ENCODE measurements at places on chromosomes 3 and 15.
A peak's percentile ranks its signal among the peaks of the same experiment; 100 is the strongest.

DNA sequence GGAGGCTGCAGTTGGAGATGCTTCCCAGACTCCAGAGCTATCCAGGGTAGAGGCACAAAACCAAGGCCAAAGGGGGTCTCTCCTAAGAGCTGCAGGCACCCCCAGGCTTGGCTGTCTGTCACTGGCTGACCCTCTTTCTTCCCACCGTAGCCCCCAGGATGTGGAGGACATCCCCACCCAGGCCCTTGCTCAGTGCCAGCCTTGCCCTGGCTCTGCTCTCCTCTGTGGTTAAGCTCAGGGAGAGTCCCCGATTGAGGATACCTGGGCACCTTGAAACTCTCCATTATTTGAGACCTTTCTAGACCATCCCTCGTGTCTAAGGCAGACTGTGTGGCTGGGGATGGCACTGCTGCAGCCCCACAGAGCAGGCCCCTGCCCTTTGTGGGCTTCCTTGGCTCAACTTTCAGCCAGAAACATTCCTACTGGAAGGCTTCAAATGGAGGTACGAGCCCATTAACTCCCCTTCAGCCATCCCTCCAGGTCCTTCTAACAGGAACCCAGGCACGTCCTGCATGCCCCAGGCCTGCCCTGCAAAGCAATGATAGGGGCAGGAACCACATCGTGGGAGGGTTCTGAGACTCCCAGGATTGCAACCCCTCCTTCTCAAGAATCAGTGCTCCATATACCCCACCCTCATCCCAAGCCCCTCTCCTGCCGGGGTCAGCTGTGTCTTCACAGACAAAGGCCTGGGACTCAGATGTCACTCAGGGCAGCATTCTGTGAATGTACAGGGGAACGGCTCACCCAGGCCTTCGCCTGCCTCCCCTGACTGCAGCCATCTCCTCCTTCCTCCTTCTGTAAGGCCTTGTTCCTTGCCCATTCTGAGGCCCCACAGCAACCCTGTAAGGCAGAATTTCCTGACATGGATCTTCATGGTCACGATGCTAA, 102.9 kb upstream of the ABHD17C start:
- DNase-seq = no peak

- no peak for DNase-seq
Measured at GRCh38 chr15:35618260-35619188, 72.6 kb upstream of the DPH6 start.

DNA sequence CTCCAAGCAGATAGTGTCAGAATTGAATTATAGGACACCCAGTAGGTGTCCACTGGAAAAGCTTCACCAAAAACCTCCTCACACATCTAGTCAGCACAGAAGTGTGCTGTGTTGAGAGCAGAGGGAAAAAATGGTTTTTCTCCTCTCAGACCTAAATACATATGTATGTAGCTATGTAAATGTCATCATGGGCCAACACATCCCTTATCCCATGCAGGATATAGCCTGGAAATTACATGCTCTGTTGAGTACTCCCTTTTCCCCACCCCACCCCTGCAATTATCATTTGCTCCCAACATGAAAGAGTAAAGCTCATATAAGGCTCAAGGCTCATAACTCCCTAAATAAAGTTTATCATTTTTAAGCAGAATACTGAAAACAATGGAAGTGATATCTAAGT, 35.7 kb downstream of the DLG1 start:
- no peak for DNase-seq

GRCh38 chr15:33395321-33395720, 84.6 kb downstream of the RYR3 start:
- no peak for DNase-seq

DNA sequence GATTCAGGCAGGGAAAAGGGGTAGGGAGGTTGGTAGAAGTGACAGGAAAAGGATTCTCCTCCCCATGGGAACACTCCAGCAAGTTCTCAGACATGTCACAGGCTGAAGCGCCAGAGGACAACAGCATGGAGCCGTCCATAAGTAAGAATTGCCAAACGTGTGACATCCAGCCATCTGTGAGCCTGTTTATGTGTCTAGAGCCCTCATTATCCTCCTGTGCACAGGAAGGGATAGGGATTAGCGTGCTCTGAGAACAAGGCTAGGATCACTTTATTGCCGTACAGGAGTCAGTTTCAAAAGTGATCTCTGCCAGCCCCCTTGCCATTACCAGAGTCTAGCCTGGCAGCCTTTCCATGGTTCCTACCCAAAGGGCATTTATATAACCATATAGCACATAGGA, 549.5 kb downstream of the NTRK3 start:
- DNase-seq = no peak

DNA sequence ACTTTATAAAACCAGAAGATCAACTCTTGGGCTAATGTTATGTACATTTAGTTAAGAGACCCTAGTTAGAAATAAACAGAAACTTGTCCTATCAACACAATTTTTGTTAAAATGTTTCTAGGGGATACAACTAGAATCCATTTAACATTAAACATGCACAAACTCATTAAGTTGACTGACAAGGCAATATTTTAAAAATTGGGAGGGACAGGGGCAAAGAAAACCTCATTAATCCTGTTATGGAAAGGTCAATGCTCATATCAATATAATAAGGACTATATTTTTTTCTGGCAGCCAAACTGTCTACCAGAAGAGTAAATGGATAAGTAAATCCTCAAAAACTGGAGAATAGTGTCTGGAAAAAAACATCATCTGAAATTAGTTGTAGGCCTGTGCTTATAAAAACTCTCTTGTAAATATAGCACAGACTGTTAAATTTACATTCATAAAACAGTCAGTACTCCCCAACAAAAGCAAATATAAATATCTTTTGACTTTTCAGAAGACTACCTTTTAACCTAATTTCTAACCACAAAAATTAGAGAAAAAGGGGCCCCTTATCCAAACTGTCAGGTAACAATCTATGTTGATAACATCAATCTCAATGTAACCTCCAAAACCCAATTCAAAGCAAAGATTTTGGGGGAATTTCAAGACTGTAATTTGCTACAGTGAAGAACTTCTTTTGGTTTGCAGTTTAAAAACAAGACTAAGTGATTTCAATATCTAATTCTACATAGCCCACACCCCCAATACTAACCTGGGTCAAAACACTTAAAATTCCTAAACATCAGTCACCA, 4.2 kb downstream of the TRA2B start:
- DNase-seq = no peak

DNA sequence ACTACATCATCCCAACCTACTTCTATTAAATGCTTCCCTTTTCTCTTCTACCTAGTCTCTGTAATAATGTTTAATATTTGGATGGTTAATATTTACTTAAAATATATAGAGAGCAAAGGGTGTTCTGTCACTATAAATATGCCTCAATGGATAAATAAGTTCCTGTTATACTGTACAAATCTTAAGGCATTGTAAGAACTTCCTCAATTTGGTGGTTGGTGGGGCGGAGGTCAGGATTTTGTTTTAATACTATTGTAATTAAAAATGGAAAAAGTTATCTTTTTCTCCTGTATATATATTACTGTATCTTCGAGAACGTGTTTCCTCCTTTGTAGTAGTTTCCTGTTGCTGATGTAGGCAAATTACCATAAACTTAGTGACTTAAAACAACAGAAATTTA, 41.5 kb downstream of the SPRED1 start:
- DNase-seq = no peak

GRCh38 chr3:57961828-57962447, 46.3 kb upstream of the FLNB start:
- peak; percentile 29 for DNase-seq

GRCh38 chr15:75202251-75203016, 752 bp downstream of the C15orf39 start:
- DNase-seq = peak; percentile 89

GRCh38 chr3:158774965-158775364, 26.9 kb upstream of the MFSD1 start:
- no peak for DNase-seq

- DNase-seq = no peak
Measured at GRCh38 chr3:37136067-37136466, 38.3 kb downstream of the LRRFIP2 start.

DNA sequence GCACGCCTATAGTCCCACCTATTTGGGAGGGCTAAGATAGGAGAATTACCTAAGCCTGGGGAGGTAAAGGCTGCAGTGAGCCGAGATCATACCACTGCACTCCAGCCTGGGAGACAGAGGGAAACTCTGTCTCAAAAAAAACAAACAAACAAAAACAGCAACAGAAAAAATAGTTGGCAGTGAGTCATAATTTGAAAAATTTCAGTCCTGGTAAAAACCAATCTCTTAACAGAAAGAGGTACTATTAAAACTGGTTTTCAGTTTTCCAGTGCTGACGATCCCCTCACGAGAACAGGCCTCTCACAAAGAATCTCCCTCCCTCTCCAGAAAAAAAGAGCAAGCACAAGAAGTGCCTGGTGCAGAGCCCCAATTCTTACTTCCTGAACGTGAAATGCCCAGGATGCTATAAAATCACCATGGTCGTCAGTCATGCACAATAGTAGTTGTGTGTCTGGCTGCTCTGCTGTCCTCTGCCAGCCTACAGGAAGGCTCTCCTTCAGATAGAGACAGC, 22.8 kb upstream of the MAP4 start:
- no peak for DNase-seq

DNA sequence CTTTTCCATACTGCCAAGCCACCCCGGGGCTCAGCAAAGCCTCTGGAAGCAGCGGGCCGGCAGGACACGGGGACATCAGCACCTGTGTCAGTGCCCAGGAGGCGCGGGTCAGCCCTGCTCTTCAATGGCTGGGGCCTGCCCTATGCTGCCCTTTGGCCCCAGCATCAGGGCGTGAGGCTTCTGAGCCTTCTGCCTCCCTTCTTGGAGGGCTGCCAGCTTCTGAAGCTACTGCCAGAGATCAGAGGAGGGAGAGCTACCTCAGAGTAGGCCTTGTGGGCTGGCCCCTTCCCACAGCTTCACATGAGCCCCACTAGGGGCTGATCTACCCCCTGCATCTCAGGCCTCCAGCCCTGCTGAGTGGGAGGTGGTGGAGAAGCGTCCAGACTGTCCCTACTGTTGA, 13.0 kb upstream of the TMEM115 start:
- DNase-seq = no peak

DNA sequence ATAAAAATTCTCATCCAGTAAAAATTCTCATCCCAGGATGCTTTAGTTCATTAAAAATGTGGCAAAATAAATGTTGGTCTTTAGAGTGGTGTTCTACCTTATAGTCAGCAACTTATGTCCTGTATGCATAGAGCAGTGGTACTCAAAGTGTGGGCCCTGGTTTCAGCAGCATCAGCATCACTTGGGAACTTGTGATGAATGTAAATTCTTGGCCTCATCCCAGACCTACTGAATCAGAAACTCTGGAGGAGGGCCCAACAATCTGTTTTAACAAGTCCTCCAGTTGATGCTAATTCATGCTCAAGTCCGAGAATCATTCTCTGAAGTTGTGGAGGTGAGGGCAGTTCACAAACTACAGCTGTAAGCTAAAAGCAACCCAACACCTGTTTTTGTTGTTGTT, 307.3 kb upstream of the SATB1 start:
- no peak for DNase-seq

DNA sequence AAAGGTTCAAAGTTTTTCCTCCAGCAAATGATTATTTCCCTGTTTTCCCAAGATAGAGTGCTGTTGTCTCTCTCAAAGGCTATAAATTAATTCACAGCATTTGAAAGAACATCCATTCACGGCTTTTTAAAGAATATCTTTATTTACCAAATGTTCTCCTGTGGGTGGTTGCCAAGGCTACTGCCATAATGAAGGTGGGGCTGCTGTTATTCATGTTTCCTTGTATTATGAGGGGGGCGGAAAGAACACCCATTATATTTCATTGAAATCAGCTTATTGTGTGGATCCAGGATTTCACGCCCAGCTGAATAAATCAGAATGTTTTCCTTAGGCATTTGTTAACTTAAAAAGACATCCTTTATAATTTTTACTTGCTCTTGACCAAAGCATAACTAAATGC, 10.1 kb downstream of the SRP14 start:
- no peak for DNase-seq

- DNase-seq = no peak
Measured at GRCh38 chr3:55579496-55579895, 92.4 kb upstream of the WNT5A start.

GRCh38 chr3:53122933-53123305, 7.3 kb downstream of the RFT1 start:
- no peak for DNase-seq

DNA sequence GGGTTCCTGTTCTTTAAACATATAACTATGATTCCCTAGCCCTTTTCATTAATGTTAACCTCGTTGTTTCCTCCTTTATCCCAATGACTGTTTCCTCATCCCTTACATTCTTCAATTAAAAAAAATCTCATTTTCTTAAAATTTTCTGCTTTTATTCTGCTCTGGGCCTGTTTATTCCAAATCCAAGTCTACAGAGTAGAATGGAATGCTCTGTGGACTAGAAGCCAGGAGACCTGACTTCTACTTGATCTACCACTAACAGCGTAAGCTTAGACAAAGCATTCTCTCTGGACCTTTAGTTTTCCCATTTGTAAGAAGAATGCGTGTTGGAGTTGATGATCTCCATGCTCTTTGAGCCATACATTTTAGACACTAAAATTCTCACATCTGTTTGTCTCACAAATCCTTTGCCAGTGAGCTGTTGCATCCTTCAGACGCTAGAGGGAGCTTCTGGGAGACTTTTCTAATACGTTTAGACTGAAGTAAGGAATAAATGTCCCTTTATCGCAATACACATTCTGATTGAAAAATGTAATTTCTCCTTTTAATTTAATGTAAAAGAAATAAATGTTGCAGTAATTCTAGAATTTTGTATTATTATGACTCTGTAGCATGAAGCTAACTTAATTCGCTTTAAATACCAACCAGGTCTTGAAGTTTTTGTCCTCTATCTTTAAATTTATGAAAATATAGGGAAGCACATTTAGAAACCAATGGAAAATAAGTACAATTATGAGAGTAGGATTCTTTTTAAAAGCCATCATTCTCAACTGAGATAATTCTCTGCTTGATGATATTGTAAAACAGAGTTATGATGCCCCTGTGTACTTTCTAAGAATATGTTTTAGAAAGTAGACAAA, 21.7 kb upstream of the GMNC start:
- peak; percentile 46 for DNase-seq

DNA sequence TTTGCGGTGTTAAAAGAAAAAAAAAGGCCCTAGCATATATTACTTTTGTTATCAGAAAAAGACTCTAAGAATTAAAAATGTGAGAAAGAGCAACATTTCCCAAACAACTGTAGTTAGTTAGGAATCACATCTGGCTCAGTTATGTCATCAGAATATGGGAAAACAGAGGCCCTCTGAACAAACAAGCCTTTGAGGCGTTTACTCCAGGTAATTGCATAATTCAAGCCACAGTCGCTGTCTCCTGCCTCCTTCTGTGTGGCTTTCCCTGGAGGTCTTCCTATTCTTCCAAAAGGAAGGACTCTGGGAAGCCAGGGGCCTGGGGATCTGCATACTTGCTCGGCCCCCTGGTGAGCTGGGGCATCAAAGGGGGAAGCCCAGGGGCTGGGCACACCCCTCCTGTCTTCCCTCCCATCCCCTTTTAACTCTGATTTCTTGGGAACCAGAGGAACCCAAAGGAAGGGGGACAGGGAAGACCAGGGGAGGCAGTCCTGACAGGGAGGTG, 3.7 kb upstream of the FAM107A start:
- no peak for DNase-seq

GRCh38 chr15:94576889-94577533, 345.6 kb downstream of the MCTP2 start:
- DNase-seq = no peak
